Frontal cortex (tissue), 4 donors: ENCODE measurements at places on chromosomes 12 and 14. TPM values are rescaled to one million over a fixed set of nuclear protein-coding genes. Genes with fewer than 3 reads are reported as not detected.

The MLF2 gene
- total RNA-seq: 77.9 TPM

The PLEKHG7 gene
- not detected for total RNA-seq

The COX8C gene
- total RNA-seq: not detected

The ZFHX2 gene
- 1.2 TPM for total RNA-seq

The TMEM229B gene
- total RNA-seq: 22.4 TPM

The RNASE7 gene
- total RNA-seq: not detected

The TRPV4 gene
- not detected for total RNA-seq

The ADAM21 gene
- under 0.01 TPM for total RNA-seq
